KBM-7 (cell line): ENCODE measurements at places on chromosomes 4 and X.
A peak's percentile ranks its signal among the peaks of the same experiment; 100 is the strongest.

GRCh38 chr4:81905971-81906370 is 434.3 kb upstream of the RASGEF1B start:
- no peak for DNase-seq

DNA sequence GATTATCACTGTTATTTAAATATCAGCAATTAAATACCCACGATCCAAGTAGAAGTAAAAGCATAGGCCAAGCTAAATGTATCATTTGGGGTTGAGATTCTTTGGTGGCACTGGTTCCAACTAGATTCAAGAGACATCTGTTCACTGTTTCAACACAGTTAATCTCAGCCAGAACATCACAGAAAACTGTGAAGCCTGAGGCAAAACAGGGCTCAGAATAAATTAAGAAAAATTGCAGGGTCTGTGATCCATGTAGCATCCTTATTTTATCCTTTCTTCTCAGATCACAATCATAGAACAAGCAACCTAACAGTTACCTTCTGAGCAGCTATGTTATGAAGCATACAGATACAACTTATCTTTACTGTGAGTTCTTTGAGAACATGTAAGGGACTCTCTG is 23.7 kb downstream of the YTHDC1 start:
- no peak for DNase-seq

- peak; percentile 8 for DNase-seq
These were observed 641.8 kb downstream of the FSTL5 start for GRCh38 chr4:161522031-161522430.

GRCh38 chr4:102723511-102723910 is 37.3 kb downstream of the MANBA start:
- DNase-seq, result no peak

DNA sequence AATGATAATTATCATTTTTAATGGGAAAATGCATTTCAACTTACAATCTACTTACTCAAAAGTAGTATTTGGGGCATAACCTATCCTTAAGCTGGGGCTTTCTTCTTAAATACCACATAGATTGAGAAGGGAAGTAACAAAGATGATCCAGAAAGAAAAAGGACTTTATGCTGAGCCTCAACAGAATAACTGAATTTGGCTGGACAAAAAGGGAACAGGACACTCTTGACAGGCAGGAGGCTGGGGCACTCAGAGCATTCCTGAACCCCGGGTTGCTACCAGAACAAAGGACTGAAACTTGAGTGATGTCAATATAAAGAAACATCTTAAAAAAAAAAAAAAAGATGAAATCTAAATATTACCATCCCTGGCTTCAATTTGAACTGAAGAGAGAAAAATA is 23.9 kb downstream of the RELL1 start:
- no peak for DNase-seq

- no peak for DNase-seq
These were observed 68.4 kb downstream of the RAPGEF2 start for GRCh38 chr4:159171287-159171686.

DNA sequence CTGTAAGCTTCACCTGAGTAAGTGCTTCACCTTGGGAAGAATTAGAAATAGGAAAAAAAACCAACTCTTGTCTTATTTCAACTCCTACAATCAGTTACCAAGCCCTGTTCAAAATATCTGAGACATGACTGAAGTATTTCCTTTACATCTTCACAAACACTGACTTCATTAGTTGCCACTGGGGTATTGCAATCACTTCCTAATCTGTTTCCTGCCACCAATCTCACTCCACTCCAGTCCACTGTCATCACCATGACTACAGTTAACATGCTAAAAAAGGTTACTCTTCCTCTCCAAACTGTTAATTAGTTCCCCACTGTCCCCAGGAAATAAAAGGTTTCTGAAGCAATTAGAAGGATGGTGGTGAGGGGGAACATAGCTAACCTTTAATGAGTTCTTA is 3.3 kb upstream of the SUPT20HL1 start:
- DNase-seq, result peak; percentile 24

- no peak for DNase-seq
These were observed 108.0 kb downstream of the LRBA start for GRCh38 chr4:150906987-150907633.

DNA sequence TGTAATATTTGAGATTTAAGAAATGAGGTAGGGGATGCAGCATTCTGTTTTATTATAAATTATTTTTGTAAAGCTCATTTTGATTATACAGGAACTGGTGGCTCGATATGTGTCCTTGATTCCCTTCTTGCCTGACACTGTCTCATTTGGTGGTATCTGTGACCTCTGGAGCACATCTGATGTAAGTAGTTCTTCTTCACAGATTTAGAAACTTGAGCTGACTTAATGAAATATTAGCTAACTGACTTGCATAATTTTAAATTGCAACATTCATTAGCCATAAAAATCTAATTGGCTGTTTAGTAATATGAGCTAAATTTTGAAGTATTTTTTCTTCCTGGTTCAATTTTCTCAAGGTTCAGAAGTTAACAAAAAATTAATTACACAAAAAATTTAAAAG is 69.1 kb downstream of the FBXL5 start:
- no peak for DNase-seq

GRCh38 chr4:24677909-24678308 is 93.6 kb upstream of the DHX15 start:
- no peak for DNase-seq

DNA sequence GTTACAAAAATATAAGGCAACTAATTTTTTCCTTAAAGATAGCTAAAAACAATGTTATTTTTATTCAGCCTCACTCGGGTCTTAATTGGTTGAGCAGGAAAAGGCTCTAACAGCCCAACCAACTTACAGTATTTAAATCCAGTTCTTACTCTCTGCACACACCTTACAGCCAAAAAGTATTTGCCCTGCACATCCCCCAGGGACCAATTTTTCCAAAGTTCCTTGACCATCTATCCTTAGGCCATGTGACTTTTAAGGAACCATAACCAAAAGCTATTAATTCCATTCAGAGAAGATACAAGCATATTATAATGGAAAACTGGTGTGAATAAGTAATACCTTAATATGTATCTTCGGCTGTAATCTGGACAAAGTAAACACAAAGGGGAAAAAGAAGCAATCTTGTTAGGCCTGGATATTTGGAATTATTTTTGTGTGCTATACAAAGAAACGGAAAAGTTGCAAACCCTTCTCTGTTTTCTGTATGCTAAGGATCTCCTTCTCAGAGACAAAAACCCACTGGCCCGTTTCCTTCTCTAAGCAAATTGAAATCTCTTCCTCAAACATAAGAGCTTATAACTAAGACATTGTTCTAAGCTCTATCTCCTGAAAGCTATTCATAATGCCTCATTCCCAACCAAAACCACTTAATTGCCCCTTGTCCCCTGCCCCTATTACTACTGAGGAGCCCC is 1.0 kb upstream of the THAP9 start:
- no peak for DNase-seq

- DNase-seq, result peak; percentile 69
These were observed 138.0 kb downstream of the RBMX2 start for GRCh38 chrX:130539721-130540321.

DNA sequence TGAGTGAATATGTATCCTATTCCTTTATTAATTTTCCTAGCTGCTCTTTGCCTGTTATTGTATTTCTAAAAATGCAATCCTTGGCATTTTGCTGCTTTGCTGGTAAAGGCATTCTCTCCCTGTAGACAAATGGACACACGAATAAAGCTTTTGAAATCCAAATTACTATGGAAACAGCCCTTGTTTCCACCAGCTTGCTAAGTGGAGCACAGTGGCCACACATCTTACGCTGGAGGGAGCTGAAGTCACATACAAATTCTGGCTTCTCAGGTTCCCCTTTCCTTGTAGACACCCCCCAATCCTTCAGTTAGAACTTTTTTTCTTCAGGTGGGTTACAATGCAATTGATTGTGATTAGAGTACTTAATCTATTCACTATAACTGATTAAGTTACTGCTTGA is 66.2 kb downstream of the AGA start:
- DNase-seq, result no peak

DNA sequence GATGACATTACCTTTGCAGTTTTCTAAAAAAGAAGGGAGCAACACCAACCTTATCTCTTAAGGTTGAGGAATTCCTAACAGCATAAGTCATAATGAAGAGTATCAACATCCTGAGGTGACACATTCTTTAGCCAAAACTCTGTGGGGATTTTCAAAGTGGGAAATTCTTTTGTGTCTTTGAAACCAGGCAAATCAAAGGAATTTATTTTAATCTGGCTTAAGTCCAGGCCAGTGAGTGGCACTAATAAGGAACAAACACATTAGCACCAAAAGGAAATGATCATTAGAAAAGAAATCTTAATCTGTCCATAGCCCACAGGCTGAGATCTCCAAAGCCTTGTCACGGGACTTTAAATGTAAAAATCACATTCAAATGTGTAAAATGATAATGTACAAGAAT is 110.1 kb downstream of the LARP7 start:
- no peak for DNase-seq

GRCh38 chrX:64191281-64192010 is 14.1 kb downstream of the AMER1 start:
- DNase-seq, result no peak

GRCh38 chrX:13491061-13491460 is 78.3 kb upstream of the EGFL6 start:
- DNase-seq, result no peak

DNA sequence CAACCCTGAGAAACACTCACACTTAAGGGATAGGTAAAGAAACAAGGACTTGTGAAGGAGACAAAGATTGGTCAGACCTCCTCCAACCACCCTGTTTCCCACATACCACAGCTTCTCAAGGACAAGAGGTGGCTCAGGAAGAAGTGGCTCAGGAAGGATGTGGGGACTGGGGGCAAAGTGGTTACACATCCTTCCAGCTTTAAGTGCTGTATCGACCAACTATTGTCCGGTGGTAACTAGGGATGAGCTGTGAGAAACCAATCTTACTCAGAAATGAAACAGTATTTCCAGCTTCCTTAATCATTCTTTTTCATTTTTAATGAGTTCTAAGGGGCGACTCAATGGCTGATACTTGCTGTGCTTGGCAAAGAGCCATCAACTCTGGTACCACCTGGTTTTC is 8.5 kb upstream of the LHFPL1 start:
- no peak for DNase-seq
